Hematopoietic multipotent progenitor cell treated with erythropoietin and hydrocortisone succinate and interleukin-3 and kit ligand, for 15 days (in vitro differentiated cells): ENCODE measurements at places on chromosomes 3 and 15.

DNA sequence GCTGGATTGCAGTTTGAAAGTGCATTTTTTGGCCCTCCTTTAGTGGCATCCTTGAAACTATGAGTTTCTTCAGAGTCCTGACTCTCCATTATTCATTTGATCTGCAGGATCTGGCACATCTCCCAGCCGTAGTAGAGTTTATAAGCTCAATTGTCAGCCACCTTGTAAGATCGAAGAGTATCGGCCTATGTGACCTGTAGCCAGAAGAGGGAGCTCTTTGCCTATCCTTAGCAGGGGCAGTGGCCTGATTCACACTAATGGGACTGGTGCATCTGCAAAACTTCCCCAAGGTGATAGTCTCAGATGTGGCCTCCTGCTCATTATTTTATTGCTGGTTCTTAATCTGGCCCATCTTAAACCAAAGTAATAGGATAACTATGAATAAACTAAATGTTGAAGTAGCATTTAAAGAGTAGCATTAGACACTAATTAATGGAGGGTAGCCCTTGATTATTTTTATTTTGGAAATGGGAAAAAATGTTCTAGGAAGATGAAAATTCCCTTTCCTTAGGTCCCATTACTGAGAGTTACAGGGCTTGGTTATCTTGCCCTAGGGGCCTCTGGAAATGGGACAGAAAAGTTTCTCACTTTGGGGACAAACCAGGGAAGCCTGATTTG is 21.2 kb downstream of the GCSAM start:
- DNase-seq, result peak; percentile 42

GRCh38 chr3:143576568-143577270 is 271.5 kb downstream of the SLC9A9 start:
- no peak for DNase-seq

DNA sequence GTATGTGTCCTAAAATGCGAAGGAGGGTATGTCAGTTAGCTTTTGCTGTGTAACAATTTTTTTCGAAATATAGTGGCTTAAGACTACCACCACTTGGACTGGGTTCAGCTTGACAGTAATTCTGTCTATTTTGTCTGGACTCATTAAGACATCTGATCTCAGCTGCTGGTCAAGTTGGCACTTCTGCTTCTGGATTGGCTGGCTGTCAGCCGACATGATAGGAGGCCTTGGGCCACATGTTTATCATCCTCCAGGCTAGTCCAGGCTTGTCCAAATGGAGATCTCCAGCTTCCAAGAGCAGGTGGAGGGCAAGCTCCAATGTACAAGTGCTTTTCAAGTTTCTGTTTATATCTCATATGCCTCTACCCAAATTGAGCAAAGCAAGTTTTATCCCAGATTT is 95.9 kb downstream of the GALK2 start:
- no peak for DNase-seq

DNA sequence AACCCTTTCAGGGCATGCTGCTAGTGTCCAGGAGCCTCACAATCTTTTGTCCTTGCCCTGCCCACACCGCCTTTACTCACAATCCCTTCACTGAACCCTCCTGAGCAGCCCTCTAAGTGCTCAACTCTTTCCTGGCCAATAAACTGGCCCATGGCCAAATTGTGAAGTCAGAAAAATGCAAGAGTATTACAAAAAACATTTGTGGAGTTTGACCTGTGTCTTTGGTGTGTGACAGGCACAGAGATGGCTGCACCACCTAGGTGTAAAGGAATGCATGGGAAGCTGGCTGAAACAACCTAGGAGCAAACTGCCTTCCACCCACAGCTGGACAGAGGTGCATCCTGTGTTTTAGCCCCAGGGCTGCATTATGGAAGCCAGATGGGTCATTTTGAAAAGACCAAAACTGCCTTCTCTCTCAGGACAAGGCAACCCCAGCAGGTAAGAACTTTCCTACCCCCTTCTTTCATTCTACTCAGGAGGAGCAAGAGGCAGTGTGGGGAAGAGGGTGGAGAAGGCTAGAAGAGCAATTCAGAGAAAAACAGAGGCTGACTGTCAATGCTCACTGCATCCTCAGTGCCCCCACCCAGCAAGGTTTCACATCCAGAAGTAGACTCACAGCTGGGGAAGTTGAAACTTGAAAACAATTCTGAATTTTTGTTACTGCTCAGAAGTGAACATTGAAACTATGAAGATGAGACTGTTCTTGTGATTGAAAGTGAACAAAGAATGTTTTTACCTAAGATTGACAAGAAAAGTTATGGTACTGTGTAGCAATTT is 78.6 kb downstream of the TRIM42 start:
- no peak for DNase-seq

GRCh38 chr3:170700054-170700404 is 114.2 kb upstream of the SLC7A14 start:
- DNase-seq, result no peak

DNA sequence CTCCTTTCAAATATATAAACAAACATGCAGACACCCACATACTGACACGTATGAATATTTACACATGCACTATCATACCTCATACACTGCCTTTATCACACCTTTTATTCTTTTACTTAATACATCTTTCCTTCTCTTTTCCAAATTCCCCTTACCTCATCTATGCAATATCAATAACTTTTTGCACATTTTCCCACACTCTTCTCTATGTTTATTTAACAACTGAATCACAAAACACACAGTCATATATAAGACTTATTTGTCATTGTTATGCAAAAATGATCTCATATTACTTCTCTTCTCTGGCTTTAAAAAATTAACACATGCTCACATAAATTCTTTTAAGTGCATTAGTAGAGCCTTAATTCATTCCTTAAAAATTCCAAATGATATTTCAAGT is 461.4 kb downstream of the DIPK2A start:
- no peak for DNase-seq

DNA sequence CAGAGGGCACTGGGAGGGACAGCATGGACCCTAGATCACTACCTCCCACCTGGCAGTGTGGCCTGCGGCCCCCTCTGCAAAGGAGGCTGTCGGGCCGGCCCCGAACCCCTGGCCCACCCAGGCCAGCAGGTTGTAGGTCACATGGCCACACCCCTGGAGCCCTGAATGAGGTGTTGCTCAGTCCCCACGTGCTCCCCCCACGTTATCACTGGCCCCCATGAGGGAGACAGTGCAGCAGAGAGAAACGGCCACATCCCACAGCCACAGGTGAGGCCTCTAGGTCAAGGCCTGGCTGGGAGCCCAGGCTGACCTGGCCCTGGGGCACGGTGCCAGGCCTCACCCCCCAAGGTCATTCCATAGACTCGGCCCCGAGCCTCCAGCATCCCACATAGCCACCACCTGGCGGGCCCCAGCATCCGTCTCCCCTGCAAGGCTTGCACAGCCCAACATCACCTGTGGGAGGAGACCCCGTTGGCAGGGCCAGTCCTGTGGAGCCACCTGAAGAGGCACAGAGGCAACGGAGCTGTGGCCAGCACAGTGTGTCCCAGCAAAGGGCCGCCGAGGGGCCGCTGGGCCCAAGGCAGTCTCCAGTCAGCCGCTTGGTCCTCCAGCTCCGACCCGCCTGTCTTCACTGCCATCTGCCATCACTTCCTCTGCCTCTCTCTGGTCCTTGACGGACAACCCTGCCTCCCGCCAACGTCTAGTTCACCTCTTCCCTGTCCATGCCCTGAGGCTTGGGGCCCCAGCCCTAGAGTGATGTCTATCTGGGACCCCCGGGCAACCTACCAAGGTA is 53.1 kb downstream of the DNAJB8 start:
- no peak for DNase-seq

DNA sequence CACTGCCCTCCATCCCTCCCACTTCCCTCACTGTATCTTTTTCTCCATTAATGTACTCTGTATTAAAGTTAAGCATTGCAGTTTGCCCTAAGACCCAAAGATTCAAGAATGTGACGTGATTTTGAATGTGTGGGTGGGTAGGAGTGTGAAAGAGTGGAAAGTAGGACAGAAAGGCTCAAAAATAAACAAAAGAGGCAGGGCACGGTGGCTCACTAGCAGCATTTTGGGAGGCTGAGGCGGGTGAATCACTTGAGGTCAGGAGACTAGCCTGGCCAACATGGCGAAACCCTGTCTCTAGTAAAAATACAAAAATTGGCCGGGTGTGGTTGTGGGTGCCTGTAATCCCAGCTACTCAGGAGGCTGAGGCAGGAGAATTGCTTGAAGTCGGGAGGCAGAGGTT is 18.4 kb downstream of the TFRC start:
- peak; percentile 22 for DNase-seq

DNA sequence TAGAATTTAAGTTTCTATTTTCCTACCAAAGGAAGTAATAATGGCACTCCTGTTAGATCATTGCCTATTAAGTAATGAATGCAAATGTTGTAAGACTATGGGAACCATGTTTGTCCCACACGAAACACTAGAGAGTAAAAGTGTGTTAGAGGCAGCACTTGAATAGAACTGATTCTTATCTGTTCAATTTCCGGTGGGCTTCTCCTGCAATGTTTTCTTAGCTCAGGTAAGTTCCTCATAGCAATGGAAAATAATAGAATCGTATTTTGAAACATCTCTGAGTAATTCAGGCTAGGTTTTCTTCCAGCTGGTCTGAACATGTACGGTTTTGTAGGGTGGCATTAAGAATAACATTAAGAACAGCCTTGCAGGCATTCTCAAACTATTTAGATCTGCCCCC is 145.3 kb upstream of the LIPC start:
- DNase-seq, result no peak

GRCh38 chr3:149968216-149968615 is 2.5 kb downstream of the PFN2 start:
- DNase-seq, result no peak

GRCh38 chr3:193589129-193589528 is 3.9 kb upstream of the OPA1 start:
- no peak for DNase-seq

DNA sequence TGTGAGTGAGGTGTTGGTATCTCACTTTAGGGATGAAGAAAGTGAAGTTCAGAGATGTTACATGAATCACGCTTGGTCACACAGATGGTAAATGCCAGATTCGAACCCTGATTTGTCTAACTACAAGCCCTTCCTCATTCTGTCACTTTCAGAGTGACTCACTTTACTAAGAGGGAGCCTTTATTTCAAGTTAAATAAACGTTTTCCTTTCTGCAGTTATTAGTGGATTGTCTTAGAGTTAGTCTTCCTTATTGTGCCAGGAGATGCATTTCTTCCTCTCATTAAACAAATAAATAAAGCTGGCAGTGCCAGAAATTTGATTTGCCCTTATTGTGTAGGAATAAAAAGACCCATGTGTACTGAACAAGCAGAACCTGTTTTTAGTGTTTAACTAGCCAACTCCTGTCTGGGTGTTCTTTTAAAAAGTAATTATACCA is 162.5 kb downstream of the AKAP13 start:
- DNase-seq, result no peak

GRCh38 chr3:170483485-170484262 is 65.0 kb downstream of the CLDN11 start:
- DNase-seq, result no peak

- DNase-seq, result peak; percentile 92
Observed at GRCh38 chr3:196609343-196609775, 30.1 kb upstream of the NRROS start.

DNA sequence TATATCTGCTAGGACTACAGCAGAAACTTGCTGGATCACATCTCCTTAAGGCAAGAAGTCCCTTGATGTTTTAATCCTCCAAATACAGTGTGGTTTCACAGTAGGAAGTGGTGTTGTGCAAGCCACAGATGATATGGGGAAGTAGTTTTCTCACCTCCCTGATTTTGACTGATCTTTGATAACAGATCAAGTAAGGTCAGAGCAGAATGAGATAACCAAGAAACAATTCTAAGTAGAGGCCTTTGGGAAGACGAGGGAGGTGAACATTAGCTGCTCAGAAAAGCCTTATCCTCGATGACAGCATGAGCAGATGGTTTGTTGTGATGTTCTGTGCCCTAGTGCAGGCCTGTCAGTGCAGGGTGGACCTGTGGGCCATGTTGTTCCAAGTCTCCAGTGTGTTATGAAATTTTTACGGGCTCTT is 61.3 kb downstream of the RIOX2 start:
- DNase-seq, result no peak

- DNase-seq, result no peak
Observed at GRCh38 chr15:68897016-68897415, 33.3 kb upstream of the SPESP1 start.

DNA sequence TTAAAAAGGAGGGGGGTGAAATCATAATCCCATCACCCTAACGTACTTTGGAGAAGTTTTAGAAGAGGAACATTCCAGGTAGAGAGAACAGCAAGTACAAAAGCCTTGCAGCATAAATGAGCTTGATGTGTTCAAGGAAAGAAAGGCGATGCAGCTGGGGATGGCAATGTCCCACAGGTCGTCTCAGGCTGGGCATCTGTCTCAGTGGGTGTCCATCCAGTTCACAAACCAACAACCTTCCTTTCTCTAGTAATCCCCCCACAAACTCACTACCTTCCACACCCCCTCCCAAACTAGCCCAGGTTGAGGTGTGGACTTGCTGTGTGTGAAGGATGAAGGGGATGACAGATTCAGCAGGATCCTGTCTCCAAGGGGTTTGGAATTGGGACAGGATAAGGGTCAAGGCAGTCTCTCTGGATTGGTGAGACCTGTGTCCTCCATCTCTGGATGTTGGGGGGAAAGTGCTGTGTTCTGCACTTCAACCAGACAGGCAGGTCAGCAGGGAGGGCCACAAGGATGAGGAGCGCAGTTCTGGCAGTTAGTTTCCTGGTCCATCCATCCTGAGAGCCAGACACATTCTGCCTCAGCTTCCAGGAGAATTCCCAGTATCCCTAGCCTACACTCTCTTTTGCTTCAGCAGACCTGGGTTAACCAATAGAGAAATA is 1.7 kb upstream of the ESYT3 start:
- DNase-seq, result no peak

DNA sequence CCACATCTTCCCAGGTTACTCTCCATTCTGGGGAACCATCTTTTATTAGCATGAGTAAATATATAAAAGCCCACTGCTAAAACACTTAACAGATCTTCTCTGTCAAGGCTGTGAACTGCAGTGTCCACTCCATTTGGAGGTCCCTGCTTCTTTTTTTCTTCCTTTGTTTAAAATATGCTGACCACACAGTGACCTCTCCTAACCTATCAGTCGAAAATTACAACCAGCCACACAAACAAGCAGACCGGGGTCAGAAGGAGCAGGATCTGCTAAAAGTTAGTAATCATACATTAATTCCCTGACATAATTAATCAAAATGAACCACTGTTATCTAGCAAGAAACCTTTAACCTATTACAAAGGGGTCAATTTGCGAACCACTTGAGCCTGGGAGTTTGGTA is 427.9 kb upstream of the NR2F2 start:
- no peak for DNase-seq

DNA sequence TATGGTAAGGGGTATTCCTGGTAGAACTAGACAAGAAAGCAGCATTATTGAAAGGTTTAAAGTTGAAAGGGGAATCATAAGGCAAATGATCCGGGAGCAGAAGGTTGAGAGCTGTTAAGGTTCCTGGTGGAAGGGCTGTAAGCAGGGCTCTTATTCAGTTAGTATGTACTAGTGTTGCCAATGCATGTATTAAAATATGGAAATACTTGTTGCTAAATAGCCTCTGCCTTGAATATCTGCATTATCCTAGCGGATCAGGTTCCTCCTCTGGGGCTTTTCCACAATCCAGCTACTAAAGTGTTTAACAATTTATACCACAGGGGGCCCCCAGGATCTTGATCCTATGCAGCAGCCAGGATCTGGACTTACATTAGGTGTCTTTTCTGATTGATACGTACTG is 7.3 kb upstream of the COPB2 start:
- DNase-seq, result no peak
